ENCODE measurements at places on chromosomes 11 and 22.

GRCh38 chr11:117296881-117297280, 5.7 kb downstream of the BACE1-AS start:
- DNase-seq: no peak

DNA sequence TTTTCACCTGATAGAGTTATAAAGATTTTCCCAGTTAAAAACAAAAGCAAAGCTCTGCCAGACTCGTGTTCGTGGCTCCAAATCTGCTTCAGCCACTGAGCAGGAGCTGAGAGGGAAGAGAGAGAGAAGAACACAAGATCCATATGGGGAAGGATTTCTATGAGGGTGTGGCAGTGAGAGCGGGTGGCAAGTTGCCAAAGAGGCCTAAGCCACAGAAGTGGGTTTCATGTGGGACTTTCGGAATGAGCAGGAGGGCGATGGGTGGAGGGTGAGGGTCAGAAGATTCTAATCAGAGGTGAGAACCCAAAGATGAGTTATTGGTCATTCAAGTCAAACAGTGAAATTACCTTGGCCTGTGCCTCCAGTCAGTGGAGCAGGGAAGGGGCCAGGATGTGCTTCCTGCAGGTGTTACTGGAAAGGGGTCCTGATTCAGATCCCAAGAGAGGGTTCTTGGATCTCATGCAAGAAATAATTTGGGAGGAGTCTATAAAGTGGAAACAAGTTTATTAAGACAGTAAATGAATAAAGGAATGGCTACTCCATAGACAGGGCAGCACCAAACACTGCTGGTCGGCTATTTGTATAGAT, 40.5 kb upstream of the TOP3B start:
- no peak for DNase-seq

GRCh38 chr11:114160894-114161293, 101.4 kb downstream of the ZBTB16 start:
- DNase-seq: no peak

- DNase-seq: no peak
These were observed 45.2 kb downstream of the CHST1 start for GRCh38 chr11:45620243-45620642.

DNA sequence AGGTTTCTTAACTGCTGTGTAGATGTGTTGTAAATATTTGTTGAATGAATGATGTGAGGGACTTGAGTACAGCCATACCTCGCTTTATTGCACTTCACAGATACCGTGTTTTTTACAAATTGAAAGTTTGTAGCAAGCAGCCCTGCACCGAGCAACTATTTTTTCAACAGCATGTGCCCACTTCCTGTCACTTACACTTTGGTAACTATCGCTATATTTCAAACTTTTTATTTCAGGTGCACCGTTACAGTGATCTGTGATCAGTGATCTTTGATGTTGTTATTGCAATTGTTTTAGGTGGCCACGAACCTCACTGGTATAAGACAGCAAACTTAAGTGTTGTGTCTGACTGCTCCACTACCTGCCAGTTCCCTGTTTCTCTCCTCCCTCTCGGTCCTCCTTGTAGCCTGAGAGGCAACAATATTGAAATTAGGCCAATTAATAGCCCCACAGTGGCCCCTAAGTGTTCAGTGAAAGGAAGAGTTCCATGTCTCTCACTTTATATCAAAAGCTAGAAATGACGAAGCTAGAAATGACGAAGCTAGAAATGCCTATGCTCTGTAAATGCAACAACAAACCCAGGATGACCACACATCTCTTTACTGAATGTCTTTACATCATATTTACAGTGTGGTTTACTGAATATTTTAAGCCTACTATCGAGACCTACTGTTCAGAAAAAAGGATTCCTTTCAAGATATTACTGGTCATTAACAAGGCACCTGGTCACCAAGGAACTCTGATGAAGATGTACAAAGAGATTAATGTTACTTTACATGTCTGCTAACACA, 1.0 kb downstream of the SFI1 start:
- DNase-seq: no peak

GRCh38 chr11:1516273-1517067, 29.9 kb upstream of the MOB2 start:
- DNase-seq: no peak

DNA sequence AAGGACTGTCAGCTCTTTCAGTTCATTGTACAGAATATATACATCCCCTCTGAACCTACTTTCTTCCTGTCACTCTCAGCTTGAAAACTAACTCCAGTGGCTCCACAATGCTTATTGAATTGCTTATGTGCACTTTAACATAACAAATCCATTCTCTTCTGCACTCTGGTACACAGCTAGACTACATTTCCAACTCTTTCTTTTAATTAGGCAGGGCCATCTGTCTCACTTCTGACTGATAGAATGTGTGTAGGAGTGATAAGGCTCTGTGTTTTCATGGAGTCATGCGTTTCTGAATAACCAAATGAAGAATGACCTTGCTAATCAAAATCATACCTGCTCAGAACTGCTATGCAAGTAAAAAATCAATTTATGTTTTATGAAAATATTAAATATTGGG, 278.5 kb upstream of the CCDC179 start:
- DNase-seq: no peak

- no peak for DNase-seq
These were observed 21.1 kb upstream of the CSTF3 start for GRCh38 chr11:33182246-33182878.

- no peak for DNase-seq
These were observed 21.2 kb downstream of the PTPRJ start for GRCh38 chr11:48001438-48002021.

DNA sequence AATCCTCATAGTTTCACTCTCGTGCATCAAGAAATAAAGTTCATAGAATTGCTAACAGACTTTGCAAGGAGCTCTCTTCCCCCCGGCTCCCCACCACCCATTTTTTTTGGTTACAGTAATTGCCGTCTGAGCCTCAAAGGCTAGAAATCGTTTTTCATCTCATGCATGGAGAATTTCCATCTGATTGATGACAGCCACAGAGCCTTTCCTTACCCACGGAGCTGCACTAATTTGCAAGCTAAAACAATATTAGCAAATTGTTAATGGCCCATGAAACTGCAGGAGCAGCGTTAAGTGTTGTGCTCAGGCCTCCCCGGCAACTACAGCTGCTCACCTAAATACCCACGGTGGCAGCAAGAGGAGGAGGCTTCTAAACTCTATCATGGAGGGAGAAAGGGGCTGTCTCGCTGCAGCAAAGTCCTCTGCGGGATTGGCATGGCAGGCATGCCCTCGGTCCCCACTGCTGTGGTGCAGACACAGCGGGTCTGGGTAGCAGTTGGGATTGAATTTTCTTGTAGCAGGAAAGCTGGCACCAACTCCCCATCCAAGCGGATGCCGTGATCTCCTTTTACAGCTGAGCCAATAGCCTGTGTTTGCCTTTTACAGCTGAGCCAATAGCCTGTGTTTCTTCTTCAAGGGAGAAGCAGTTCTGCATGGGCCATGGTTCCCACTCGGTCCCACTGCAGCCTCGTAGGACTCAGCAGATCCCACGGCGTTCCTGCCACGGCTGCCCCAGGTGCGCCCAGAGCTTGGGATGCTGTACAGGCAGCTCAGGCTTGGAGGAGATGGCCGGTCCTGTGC, 412.3 kb downstream of the BRD1 start:
- no peak for DNase-seq

GRCh38 chr22:50177537-50178470, 7.3 kb downstream of the PANX2 start:
- DNase-seq: no peak
